ENCODE measurements at places on chromosomes 16 and 17.

DNA sequence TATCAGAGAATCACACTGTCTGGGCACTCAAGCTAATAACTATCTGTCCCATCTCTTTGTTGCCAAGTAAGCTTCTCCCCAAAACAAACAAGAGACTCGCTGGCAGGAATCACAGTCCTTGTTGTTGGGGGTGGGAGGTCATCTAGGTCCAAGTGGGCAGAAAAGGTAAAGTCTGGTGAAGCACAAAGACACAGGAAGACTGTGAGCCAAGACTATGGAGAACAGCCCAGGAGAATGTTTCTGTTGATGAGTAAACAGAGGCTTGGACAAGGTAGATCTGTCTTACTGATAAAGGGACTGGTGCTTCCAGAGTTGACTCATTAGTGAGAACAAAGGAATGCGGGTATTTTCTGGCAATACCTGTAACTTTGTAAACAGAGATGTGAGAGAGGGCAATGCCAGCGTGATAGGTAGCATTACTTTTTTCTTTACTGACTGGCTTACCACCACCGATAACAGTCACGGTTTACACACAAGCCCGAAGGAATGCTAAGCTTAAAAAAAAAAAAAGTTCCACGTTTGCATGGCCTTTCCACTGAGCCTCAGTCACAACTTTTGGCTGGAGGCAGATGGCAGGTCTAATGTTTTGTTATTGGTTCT, 11.5 kb upstream of the MMD start:
- DNase-seq: no peak

DNA sequence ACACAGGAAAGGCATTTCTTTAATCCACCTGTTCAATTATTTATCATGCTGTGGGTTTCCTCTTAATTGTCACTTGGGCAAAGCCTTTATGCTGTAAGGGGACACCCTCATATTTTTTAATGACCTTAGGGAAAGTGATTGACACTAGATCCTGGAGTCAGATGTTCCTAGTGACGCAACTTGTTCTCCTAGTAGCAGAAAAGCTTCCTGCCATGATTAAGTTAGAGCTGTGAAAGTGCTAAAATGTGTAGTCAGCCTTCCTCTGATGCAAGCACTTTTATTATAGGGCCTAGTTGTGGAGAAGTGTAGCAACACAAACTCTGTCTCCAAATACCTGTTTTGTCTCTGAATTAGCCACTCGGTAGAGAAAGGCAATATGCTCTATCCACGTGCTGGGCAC, 12.3 kb downstream of the TMEM100 start:
- DNase-seq: no peak

DNA sequence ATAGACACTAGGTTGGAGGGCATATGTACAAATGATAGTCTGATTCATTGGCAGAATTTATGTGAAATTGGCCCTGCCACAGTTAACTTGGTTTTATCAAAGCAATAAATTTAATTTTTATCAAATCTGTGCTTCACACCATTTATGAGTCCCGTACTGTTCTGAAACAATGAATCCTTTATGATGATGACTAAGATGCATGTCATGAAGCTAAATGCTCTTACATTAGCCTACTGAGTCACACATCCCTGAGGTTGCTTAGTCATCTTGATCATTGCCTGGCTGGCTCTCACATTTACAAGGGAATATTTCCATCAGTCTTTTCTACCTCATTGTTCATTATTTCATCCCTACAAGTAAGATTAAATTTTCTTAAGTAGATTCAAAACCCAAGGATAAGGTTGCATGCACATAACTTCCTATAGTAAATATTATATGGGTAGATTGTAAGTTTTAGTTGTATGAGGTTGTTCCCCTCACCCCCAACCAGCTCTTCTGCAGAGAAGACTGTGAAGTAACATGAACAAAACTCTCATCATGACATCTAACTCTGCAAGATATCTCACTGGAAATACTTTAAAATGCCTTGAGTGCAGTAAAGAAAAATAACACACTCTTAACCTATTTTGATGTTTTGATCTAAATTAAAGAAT, 170.7 kb downstream of the CYB561 start:
- DNase-seq: no peak

- DNase-seq: no peak
These were observed 484.6 kb downstream of the KIF2B start for GRCh38 chr17:54307351-54307750.

DNA sequence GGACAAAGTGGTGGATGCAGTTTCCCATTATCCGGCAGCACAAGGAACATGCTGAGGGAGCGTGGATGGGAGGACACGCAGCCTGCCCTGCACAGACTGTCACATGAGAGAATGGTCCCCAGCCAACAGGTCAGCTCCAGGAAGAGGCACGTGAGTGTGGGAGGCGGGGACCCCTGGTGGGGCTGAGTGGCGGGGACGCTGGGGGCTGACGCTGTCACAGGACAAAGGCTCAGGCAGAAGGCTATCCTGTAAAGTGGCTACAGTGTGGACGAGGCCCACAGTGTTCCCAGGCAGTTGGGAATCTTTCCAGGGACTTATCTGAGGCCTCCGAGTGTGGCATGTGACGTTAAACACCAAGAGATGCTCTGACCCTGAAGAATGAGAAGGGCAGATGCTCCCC, 30.4 kb downstream of the MBTPS1 start:
- no peak for DNase-seq

DNA sequence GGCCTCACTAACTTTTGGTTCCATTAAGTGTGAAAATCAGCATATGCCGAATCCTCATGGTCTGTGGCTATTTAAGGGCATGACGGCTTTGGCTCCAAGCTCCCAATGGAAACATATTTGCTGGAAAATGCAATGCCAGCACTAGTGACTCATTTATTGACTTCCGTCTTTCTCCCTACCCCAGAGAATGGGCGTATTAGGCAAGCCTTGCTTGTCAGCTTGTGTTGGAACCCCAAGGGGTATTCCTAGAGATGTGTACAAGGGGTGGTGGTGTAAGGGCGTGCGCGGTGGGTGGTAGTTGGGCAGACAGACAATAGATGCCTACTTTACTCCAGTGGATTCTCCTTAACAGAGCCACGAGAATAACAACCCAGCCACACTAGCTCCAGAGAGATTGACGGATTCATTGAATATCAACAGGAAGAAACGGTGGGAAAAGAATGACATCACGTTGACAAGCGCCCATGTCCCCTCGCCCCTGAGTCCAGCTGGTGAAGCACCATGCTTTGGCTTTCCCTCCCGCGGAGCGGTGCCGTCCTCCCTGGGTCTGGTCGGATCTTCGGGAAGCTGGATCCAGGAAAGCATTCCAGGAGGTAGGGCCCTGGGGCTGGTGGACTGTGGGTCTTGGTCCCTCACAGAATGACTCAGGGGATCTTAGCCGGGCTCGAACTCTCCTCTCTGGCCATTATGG, 10.3 kb downstream of the CD300LB start:
- DNase-seq: peak; percentile 53

GRCh38 chr17:28331891-28332420, 3.3 kb downstream of the IFT20 start:
- no peak for DNase-seq

GRCh38 chr17:10761281-10761680, 31.5 kb upstream of the TMEM220 start:
- no peak for DNase-seq

- no peak for DNase-seq
These were observed 12.2 kb downstream of the USB1 start for GRCh38 chr16:58013201-58013956.

DNA sequence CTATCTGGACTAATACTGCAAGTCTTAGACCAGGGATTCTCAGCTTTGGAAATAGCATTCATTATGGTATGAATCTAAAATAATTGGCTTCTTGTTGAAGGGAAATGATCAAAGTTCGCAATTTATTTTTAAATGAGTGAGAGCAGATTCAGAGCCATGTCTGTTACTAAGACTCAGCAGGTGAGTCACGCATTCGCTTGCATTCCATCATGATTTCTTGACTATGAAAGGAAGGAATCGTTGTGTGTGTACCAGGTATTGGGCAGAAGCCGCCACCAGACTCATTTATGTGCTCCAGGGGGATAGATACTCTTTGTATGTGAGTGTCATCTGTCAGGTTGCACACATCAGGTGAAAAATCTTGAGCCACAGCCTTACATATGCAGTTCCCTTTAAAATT, 10.8 kb downstream of the GSG1L2 start:
- no peak for DNase-seq

All from upper lobe of left lung (tissue), 6 donors.